WERI-Rb-1 (cell line): ENCODE measurements at places on chromosomes 3 and 15.

DNA sequence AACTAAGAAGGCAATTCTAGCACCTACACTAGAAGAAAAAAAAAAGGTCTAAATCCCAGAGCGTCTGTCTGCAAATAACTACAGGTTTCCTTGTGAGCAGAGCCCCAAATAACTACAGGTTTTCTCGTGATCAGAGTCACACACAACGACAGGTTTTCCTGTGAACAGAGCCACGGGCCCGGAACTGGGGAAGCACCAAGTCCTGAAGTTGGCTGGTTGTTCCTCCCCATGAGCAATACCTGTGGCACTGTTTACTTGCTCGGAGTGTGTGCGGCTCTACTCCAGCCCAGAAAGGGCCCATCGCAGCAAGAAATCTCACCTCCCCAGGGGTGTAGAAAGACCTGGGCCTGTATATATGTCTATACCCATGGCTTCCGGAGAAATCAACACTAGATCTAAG lies 644 bp upstream of the MASP1 start:
- DNase-seq, result no peak

DNA sequence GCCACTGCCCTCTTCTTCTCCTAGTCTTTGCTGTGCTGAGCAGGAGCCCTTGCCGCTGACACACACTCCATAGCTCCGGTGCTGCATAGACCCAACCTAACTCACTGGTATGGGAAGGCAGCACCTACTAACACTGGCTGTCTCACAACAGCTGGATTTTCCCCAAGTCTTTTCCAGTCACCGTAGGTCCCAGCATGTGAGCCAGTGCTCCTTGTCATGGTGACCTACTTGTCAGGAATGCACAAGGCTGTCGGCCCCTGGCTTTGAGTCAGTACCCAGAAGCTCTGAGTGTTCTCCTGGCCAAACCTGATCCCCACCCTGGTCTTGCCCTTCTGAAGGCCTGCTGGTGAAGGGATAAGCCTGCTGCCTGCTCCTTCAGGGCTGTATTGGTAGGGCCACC lies 25.7 kb downstream of the AMOTL2 start:
- DNase-seq, result no peak

GRCh38 chr3:98500019-98500418 lies 2.5 kb downstream of the OR5K2 start:
- no peak for DNase-seq

DNA sequence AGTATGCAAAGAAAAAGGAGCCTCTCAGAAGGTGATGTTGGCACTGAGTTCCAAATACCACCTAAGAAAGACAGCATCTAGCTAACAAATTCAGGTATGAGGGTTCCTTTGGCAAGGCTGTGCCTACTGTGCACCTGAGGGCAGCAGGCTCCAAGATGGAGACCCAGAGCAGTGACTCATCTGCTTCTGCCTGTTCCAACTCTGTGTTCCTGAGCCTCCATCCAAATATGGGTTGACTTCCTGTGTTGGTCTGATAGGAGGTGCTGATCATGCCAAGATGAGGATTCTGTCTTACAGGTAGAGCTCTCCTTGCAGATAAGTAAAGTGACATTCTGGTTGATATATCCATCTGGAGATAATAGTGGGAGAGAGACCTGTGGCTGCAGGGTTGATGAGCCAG lies 26.0 kb downstream of the SV2B start:
- DNase-seq, result no peak

DNA sequence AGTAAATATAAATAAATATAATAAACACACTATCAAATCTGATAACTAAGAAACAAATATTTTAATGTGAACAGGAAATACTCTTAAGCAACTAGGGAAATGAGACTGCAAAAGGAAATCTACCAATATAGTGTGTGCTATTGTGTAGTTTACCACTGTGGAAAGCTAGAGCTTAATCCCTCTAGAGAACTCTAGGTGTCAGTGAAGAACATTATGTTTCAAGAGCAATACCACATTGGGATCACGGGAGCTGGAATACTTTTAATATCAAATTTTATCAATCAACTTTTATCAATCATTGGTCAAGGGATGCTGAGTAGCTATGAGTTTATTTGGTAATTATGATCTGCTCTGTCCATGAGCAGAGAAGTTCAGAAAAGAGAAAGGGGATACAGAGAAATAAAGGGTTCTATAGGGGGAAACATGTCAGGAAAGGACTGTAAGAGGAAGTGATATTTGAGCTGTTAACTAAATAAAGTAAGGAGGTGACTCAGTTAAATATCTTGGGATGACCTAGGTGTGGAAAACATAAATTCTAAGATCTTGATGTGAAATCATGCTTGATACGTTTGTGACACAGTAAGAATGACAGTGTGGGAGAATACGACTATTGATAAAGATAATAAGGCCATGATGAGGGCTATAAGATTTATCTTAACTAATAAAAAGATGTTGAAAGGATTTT lies 762.2 kb upstream of the ALCAM start:
- no peak for DNase-seq

- no peak for DNase-seq
These were observed 23.4 kb upstream of the GALNT15 start for GRCh38 chr3:16151109-16151508.

DNA sequence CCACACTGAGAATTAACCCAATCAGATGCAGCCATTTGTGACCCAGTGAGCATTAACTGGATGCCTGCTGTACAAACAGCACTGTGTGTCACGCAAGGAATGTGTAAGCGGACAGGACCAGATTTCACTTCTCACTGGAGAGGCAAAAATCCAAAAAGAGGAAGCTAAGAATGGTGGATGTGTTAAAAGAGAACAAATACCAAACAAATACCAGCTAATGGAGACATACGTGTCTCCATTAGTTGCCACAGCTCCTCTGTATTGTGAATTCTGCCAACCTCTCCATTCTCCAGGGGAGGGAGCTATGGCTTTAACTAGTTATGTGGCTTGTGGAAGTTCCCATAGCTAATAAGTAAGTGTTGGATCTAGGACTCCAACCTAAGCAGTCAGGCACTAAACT lies 2.6 kb downstream of the LTF start:
- no peak for DNase-seq
